Smooth muscle cell of the coronary artery (primary cell): ENCODE measurements at places on chromosomes 6 and 20. TPM values are rescaled to one million over a fixed set of nuclear protein-coding genes. Genes with fewer than 3 reads are reported as not detected.

Gene ESF1
- 11.3 and 37.3 TPM in 2 replicates for total RNA-seq

Gene IL17F
- not detected in 2 replicates for total RNA-seq

Gene PSORS1C2
- 0.08 TPM in 1 of 2 replicates, not detected in the other for total RNA-seq

Gene KCNK16
- not detected in 2 replicates for total RNA-seq

Gene SNRNP48
- 8.8 and 24.5 TPM in 2 replicates for total RNA-seq

Gene HEY2
- total RNA-seq, result under 0.01 and 4.9 TPM in 2 replicates

Gene EYA2
- 0.15 and 0.70 TPM in 2 replicates for total RNA-seq

Gene MATN4
- total RNA-seq, result 0.23 TPM in 1 of 2 replicates, not detected in the other

Gene ARMH2
- total RNA-seq, result not detected in 2 replicates

Gene PROKR2
- total RNA-seq, result not detected in 2 replicates

Gene VWA7
- 0.15 and 0.23 TPM in 2 replicates for total RNA-seq
